ENCODE measurements at places on chromosomes 2 and 18.

DNA sequence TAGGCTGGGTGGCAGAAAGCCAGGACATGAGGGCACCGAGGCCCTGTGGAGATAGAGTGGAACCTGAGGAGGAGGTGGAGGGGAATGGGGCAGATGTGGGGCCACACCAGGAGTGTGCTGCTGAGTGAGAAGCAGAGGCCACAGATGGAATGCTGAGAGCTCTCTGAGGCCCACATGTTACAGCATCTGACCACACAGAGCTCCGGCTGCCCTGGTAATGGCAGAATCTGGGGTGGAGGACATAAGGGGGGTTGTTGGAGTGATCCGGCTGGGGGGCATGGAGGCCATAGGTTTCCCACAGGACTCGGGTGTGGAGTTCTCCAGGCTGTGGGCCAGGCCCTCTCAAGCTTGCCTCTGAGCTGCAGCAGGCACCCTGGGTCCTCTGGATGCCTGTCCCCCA, 3.8 kb downstream of the MZT2B start:
- DNase-seq = no peak

GRCh38 chr18:35522130-35522959, 24.6 kb upstream of the INO80C start:
- DNase-seq = no peak

GRCh38 chr2:8285081-8285480, 396.8 kb upstream of the ID2 start:
- DNase-seq = no peak

- no peak for DNase-seq
Observed at GRCh38 chr2:58081000-58081399, 34.4 kb downstream of the VRK2 start.

DNA sequence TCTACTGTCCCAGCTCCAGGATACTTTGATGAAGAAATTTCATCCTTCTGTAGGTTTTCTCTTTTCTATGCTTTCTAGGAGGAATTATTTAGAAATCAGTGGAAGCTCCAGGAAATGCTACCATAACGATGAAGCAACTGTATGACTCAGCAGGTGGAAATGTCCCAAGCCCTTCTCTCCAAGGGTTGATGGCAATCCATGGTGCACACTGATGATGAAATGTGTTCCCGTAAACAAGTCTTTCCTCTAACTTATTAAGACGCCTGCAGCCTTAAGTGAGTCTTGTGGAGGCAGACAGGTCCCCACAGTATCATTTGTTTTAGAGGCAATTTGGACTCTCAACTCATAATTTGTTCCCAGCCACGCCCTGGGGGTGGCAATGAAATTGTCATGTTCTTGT, 777.6 kb upstream of the SOX11 start:
- no peak for DNase-seq

GRCh38 chr2:29532436-29532835, 388.9 kb downstream of the ALK start:
- DNase-seq = no peak

GRCh38 chr2:200640176-200640575, 54.4 kb downstream of the AOX1 start:
- DNase-seq = no peak

DNA sequence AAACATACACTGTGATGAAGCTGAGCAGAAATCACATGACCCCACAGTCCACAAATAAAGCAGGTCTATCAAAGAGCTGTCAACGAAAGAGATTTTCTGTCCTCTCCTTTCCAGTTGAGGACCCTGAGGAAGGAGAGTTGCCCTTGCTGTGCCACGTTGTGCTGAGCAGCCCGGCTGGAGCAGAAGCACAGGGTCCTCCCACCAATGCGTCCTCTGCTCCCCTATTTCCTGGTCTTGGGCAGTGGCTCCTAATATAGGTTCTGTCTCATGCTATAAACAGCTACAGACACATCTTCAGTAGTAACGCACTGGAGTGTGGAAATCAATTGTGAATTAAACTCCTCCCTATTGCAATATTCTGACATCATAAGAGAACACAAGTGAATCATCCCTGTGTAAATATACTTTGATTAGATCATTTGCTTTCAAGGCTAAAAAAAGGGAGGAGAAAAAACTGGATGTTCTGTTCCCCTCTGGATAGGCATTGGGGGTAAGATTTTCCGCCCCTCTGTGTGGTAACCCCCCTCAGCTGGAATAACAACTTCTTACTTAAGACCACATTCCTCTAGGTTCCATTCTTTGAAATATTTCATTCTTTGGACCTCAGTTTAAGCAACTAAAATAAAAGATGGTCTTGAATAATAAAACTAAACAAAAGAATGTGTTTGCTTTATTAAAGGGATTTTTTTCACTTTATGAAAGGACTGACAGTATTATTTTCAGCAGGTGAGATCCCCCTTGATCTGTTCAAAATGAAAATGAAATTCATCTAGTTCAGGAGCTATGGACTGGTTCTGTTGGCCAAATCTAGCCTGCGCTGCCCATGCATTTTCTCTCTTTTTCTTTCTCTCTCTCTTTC, 8.3 kb upstream of the RHOB start:
- no peak for DNase-seq

- peak; percentile 68 for DNase-seq
Observed at GRCh38 chr2:96152304-96153161, 7.3 kb upstream of the DUSP2 start.
